Activated naive CD8-positive, alpha-beta T cell treated with anti-CD3 and anti-CD28 coated beads for 36 hours (primary cell): ENCODE measurements at places on chromosomes 16 and 17.

GRCh38 chr17:70478902-70479301 is 309.6 kb downstream of the KCNJ2 start:
- DNase-seq: no peak

DNA sequence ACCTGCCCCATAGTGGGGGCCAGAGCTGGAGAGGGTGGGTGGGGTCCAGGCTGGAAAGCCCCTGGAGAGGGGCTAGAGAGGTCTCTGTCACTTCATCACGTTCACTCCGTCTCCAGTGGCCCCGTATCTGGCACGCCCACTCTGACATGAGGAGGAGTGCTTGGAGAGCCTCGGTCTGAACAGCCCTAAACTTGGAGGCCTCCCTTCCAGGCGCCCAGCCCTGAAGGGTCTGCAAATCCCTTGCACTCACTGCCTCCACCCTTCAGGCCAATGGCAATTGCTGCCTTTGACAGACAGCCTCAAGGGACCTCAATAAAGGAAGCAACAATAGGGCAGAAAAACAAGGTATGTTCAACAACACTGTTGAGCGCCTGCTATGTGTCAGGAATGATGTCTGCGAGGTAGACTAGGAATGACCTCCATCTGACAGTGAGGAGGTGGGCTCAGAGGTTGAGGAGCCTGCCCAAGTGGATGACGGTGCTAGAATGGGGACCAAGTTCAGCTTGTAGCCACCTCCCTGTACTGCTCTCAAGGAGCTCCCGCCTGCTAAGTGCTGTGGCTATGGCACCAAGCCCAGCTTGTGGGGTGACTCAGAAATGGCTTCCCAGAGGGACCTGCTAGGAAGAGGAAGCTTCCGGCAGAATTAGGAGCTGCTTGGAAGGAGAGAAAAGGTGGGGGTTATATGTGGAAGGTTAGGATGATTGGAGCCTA is 2.9 kb upstream of the EPX start:
- DNase-seq: no peak

- no peak for DNase-seq
Observed at GRCh38 chr17:48494335-48494734, 36.5 kb downstream of the HOXB1 start.

DNA sequence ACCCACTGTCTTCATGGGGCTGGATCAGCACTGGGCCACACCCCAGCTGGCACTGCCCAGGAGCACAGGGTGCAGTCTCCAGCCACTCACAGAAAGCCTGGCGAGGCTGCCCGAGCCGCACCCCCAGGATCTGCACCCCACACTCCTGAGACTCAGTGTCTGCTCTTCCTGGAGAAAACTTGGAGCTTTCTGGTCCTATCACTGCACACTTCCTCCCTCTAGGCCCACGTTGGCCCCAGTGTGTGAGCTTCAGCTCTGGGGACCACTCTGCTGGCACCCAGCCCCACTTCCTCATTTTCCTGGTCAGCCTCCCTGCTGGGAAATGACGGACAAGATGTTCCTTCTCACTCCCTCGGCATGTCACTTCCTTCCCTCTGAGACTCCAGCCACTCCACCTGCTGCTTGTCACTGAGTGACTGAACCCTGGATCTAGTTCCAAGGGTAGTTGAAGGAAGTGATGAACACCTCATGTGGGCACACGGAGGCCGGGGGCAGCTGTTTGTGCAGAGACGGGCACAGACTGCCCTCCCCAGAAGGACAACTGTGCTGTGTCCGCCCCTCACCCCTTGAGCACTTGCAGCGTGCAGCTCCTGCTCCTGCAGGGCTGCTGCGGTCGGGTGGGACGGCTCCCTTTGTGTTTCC is 29.0 kb downstream of the ZC3H18 start:
- no peak for DNase-seq

- peak; percentile 89 for DNase-seq
Observed at GRCh38 chr17:80263253-80264204, 2.9 kb downstream of the RNF213 start.

GRCh38 chr16:969508-970385 is 1.0 kb downstream of the LMF1 start:
- no peak for DNase-seq

GRCh38 chr16:69830534-69831211 is 68.5 kb downstream of the WWP2 start:
- DNase-seq: no peak

- no peak for DNase-seq
Observed at GRCh38 chr17:21193031-21193430, 20.9 kb downstream of the TMEM11 start.

DNA sequence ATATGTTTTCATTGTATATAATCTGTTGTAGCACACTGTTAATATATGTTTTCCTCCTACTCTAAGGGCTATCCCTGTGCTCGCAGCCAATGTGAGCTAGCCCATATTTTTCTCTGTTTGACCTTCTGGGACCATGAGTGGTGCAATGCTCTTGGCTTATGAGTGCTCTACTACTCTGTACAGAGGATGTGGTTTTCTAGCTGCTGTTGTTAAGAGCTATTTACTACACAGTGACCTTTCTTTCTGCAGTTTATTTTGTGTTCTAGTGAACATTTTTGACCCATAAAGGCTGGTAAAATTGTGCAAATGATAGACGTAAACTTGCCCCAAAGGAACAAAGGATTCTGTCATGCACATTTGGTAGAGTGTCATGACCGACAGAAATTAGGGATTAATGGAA is 84.1 kb upstream of the CPHXL start:
- DNase-seq: no peak

GRCh38 chr17:40343219-40344119 is 21.1 kb downstream of the GJD3 start:
- DNase-seq: peak; percentile 22

GRCh38 chr17:50508573-50509460 is 578 bp downstream of the MYCBPAP start:
- no peak for DNase-seq

DNA sequence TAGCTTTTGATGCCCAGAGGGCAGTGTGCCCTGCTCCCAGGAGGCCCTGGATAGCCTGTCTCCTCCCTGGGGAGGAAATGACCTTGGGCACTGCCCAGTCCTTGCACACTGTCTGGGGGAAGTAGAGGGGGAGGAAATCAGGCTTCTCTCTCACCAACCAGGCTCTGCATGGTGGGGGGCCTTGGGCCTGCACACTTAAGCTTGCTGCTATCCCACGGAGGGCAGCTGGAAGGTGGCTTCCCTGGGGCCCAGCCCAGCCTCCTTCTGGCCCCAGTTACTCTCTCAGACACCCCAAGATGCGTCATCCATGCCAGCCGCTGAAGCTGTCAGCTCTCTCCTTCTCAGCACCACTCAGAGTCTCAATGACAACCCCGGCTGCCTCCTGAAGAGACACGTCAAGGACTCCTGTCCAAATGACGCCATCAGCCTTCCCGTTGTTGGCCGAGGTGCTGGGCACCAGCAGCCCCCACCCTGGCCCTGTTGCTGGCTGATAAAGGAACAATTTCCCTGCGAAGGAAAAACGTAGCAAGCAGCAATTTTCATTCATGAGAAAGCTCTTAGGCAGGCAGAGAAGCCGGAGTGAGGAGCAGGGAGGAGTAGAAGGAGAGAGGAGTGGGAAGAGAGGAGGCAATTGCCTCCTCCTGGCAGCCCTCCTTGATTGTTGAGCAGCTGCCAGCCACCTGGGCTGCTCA is 95.5 kb downstream of the SDK2 start:
- DNase-seq: no peak

DNA sequence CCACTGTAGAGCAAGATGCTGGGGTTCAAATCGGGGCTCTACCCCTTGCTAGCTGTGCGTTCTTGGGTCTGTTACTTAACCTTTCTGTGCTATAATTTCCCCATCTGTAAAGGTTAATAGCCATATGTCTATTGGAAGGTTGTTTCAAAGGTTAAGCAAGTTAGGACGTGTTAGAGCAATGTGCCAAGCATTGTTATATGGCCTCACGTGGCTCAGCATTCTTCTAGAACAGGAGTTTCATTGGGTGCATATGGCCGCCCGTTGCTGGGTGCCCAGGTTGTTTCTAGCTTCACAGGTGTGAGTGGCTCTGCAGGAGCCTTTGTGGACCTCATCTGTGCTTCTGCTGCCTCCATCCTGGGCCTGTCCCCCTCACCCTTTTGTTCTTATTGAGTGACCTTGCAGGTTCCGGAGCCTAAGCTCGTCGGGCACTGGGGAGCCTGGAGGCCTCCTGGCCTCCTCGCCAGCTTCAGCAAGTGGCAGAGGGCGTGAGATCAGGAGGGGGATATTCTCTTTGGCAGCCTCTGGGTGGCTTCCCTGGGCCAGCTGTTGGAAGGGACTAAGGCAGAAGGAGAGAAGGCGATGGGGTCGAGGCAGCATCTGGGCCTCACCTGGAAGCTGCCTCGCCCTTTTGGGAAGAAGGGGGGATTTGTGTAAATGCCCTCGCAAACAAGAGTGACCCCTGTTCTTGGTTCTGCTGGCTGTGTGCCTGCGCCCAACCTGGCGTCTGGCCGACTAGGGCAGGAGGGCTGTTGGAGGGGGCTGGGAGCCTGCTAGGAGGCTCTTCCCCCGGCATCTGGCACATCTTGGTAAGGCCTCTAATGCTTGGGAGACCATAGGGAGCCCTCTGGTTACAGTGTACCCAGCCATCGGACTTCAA is 80.2 kb upstream of the CIBAR2 start:
- no peak for DNase-seq

GRCh38 chr16:23469814-23470213 is 16.8 kb upstream of the COG7 start:
- DNase-seq: no peak

- no peak for DNase-seq
Observed at GRCh38 chr17:66056148-66056547, 135.8 kb downstream of the CEP112 start.

DNA sequence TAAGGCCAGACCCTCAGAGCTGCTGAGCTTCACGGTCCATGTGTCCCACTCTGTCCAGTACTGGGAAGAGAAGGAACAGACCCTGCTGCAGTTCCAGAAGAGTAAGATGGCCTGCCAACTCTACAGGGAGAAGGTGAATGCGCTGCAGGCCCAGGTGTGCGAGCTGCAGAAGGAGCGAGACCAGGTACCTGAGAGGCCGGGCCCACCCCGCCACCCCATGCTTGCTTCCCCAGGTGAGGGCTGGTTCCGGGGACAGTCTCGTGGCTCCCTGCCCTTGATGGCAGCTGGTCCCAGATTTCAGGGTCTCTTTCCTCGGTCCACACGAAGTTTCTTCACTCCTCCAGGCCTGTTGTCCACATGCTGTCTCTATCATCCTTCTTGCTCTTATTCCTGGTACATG is 20.9 kb downstream of the CARD14 start:
- DNase-seq: no peak

- DNase-seq: no peak
Observed at GRCh38 chr17:39276113-39276512, 50.4 kb upstream of the STAC2 start.

DNA sequence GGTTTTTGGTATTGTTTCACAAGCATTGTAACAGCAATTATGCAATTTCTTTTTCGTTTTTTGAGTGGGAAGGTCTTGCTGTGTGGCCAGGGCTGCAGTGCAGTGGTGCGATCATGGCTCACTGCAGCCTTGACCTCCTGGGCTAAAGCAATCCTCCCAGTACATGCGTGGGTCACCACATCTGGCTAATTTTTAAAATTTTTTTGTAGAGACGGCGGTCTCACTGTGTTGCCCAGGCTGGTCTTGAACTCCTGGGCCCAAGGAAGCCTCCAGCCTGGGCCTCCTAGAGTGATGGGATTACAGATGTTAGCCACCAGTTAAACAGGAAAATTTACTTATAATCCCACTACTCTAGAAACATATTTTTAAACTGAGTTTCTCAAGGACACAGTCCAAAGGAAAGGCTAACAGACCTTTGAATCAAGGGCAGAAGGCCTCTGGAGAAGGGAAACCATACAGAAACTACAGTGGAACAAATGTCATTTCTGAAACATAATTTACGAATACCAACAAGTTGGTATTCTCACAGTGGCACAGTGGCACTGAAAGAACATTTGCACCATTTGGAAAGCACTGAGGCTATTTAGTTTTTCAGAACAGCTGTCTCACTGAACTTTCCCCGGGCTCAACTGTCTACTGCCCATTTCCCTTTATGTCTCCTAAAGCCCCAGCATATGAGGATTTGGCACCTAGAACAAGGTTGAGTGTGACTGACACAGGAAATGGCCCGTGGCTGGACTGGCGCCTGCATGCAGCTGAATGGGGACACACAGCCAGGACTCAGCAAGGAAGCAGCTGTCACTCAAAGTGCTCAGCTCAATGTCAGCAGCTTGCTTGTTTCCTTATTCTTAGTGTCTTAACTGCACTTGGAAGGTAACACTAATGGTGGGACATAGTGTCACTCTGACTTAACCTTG is 2.8 kb upstream of the PRKAR1A start:
- DNase-seq: no peak

- DNase-seq: no peak
Observed at GRCh38 chr17:44283344-44284023, 15.5 kb upstream of the SLC4A1 start.

DNA sequence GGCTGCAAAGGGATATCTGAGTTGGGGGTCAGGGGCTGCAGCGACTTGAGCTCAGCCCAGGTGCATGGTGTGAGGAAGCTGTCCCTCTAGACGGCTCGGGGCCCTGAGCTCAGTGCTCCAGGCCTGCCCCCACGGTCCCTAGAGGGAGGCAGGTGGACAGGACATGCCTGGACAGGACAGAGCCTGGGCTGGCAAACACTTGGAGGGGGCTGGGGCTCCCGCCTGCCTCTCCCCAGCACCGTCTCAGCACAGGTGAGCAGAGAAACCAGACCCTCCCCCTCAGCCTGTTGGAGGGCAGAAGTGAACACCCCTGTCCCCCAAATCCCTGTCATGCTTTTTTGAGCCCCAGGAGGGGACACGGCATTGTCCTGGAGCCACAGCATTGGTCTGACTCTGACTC is 11.4 kb upstream of the SLC38A10 start:
- no peak for DNase-seq

DNA sequence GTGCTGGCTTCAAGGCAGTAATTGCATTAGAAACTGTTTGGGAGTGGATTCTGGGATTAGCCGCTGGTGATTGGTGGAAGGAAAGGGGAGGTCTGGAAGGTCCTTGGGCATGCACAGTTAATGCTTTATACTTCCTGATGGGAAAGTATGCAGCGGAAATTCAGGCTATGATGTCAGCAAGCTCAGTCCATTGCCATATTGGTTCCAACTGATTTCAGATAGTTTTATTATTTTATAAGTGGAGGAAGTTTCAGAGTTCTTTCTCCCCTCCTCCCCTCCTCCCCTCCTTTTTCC is 8.1 kb upstream of the CMTR2 start:
- DNase-seq: no peak

DNA sequence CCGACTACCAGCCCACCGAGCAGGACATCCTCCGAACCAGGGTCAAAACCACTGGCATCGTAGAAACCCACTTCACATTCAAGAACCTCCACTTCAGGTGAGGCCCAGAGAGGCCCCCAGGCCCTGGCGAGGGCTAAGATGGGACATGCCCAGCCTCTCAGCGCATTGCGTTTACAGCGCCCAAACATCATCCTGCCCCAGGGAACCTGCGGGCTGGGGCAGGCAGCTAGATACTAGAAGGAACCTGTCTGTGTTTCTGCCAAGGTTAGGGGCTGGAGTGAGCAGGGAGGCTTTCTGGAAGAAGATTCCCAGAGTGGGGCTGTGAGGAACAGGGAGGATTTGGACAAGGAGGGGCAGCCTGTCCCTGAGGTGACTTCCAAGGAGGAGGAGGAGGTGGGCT is 90.6 kb downstream of the AMFR start:
- DNase-seq: no peak

DNA sequence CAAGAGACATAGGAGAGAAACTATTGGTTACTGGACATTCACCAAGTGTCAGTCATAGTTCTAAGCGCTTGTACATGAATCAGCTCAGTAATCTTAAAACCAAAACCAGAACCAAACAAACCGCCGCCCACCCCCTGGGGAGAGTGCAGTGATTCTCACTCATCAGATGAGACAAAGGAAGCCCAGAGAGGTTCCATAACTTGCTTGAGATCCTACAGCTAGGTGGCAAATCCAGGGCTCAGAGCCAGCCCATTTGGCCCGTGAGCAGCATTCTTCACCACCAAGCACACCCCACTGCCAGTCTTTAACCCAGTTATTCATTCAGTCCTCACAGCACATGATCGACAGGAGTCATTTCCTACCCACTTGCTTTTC is 37.2 kb upstream of the RGS9 start:
- DNase-seq: peak; percentile 78
